ENCODE measurements at places on chromosomes 12 and 14. TPM values are rescaled to one million over a fixed set of nuclear protein-coding genes. Genes with fewer than 3 reads are reported as not detected.

DNA sequence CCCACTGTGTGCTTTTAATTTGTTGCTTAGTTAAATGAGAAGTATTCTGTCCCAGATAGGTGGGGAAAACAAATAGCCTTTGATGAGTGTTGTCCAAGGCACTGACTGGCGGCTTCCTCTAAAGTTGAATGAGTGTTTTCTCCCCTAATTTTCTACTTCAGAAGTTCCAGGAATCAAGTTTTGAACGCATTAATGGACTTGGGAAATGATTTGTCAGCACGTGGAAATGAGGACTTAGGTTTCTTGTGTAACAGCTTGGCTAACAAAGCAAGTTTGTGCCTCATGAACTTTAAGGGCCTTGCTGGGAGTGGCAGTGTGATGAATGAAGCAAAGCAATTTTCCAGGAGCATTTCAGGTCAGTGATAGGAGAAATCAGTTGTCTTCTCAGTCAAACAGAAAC lies 56.9 kb downstream of the LIN52 start:
- H3K36me3 ChIP-seq, result no peaks in the 10 kb centered on the region
- DNase-seq, result no peak
- H3K27ac ChIP-seq, result peak overlapping the region; percentile 17
- H3K4me1 ChIP-seq, result no peaks in the 10 kb centered on the region

TRMT61A gene
- 12.3 TPM for total RNA-seq

ARMH4 gene
- total RNA-seq, result 12.1 TPM

FBRSL1 gene
- total RNA-seq, result 129 TPM

DNA sequence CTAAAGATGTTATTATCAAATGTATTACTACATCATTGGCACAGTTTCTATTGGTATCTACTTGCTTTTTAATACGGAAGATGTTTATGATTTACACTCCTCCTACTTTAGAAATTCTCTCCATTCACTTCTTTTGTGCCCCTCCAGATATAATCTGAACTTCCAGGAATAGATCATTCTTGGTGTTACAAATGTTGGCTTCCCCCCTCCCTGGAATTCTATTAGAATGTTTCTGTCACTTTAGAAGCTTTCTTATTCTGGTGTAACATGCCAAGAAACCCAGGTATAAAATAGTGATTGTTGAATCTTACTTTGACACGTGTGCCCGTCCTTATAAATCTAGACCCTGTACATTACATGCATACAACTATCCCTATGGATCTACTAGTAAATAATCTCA lies 1.2 kb upstream of the WDR20 start:
- no peak for DNase-seq
- H3K36me3 ChIP-seq, result peaks cover 13% of the 10 kb centered on the region
- peak overlapping the region; percentile 96 for H3K27ac ChIP-seq
- H3K4me3 ChIP-seq, result peak overlapping the region; percentile 98
- peaks cover 28% of the 10 kb centered on the region for H3K4me1 ChIP-seq

LUM gene
- total RNA-seq, result 0.28 TPM

DNA sequence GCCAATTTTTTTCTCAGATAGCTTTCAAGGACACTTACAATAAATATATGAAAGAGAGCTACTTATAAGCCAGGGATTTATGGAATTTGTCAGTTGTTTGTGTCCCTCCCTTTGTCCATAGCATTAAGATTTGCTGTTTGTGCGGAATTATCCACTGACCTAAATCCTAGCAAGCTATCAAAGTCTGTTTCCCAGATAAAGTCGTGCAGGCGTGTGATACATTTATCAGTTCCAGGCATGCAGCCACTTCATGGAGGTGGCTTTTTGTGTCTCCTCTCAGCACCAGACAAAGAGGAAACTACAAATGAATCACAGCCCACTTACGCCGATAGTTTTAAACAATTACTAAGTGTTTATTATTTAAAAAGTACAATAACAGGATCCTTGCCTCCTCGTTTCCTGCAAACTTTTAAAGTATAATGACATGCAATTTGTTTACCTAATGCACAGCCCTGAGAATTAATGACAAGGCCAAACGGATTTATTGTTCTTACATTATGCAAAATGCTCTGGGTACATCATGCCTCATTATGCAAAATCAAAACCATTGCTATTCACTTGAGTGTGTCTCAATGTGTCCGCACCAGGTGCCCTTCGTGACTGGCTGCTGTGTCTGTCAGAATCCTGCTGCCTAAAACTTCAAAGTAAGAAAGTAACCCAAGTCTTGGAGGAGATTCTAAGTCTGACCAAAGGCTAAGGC lies 423.2 kb downstream of the GLT1D1 start:
- no peak for DNase-seq
- H3K4me3 ChIP-seq, result no peak overlapping the region
- peaks cover 11% of the 10 kb centered on the region for H3K27me3 ChIP-seq
- H3K36me3 ChIP-seq, result peaks cover 76% of the 10 kb centered on the region

- no peaks in the 10 kb centered on the region for H3K27me3 ChIP-seq
- H3K27ac ChIP-seq, result no peak overlapping the region
- no peak for DNase-seq
- H3K36me3 ChIP-seq, result no peaks in the 10 kb centered on the region
- H3K4me1 ChIP-seq, result peaks cover 10% of the 10 kb centered on the region
Measured at GRCh38 chr14:49703965-49704364, 11.0 kb downstream of the KLHDC1 start.

DNA sequence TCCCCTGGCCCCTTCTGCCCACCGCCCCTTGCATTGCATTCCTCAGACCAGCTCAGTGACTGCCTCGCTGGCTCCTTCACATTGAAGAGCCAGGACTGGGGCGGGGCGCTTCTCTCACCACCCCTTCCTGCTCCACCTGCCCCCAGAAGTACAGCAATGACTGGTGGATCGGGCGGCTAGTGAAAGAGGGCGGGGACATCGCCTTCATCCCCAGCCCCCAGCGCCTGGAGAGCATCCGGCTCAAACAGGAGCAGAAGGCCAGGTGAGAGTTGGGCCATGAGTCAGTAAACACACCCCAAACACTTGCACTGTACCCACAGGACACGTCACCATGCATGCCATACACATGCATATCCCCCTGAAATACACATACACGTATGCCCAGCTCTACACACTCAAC lies 5.8 kb downstream of the CACNB3 start:
- H3K4me3 ChIP-seq, result peak overlapping the region; percentile 16
- peaks cover 2% of the 10 kb centered on the region for H3K36me3 ChIP-seq
- peaks cover 29% of the 10 kb centered on the region for H3K4me1 ChIP-seq
- H3K27me3 ChIP-seq, result peaks cover 23% of the 10 kb centered on the region
- peak; percentile 74 for DNase-seq
- H3K27ac ChIP-seq, result peak overlapping the region; percentile 58

DNA sequence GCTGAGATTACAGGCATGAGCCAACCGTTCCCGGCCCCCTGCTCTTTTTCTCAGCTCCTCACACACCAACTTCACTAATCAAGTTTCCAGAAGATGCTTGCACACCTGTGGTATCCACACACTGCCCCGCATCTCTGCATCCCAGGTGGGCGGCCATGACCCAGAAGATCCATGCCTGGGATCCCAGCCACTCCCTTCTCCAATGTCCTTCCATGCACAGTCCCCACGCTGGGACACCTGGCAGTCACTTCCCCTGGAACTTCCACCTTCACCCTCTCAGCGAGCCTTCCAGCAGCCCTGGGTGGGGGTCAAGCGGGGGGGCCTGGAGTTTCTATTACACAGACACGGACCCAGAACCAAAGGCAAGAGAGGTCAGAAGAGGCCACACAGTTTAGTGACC lies 107.8 kb downstream of the CALM1 start:
- no peaks in the 10 kb centered on the region for H3K36me3 ChIP-seq
- H3K4me3 ChIP-seq, result no peak overlapping the region
- H3K27ac ChIP-seq, result no peak overlapping the region
- H3K4me1 ChIP-seq, result peaks cover 35% of the 10 kb centered on the region
- H3K27me3 ChIP-seq, result no peaks in the 10 kb centered on the region

GRCh38 chr12:117188961-117189724 lies 1.1 kb downstream of the FBXO21 start:
- peak overlapping the region; percentile 90 for H3K4me3 ChIP-seq
- H3K4me1 ChIP-seq, result peaks cover 22% of the 10 kb centered on the region

- peaks cover 2% of the 10 kb centered on the region for H3K36me3 ChIP-seq
- H3K27me3 ChIP-seq, result peaks cover 4% of the 10 kb centered on the region
- H3K4me3 ChIP-seq, result no peak overlapping the region
- no peak for DNase-seq
- H3K4me1 ChIP-seq, result peaks cover 15% of the 10 kb centered on the region
Measured at GRCh38 chr12:58673021-58673420, 247.3 kb downstream of the LRIG3 start.

ETV6 gene
- 16.7 TPM for total RNA-seq

GRCh38 chr12:101607894-101608293 lies 13.1 kb downstream of the MYBPC1 start:
- DNase-seq, result no peak
- no peaks in the 10 kb centered on the region for H3K36me3 ChIP-seq
- peaks cover 23% of the 10 kb centered on the region for H3K4me1 ChIP-seq
- no peak overlapping the region for H3K4me3 ChIP-seq

DNA sequence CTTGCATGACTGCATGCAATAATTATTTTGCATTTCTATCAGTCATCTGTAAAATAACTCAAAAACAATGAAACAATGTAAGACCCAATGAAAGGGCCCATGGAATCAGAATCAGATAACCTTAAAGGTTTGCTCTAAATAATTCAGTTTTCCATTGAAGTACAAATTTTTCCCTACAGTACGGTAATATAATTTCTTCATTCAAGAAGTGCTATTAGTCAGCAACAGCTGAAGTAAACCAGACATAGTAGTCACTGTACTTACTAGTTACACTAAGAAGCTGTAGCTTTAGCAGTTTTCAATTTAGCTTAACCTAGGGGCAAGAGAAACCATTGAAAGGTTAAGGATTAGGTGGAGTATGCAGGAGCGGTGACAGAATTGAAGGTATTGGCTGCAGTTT lies 43.5 kb downstream of the BCAT1 start:
- H3K4me3 ChIP-seq, result no peak overlapping the region
- DNase-seq, result no peak
- peaks cover 19% of the 10 kb centered on the region for H3K4me1 ChIP-seq
- H3K27ac ChIP-seq, result no peak overlapping the region

All from WTC11 (cell line).